ENCODE measurements at places on chromosomes 3 and 15.

- no peak for DNase-seq
Observed at GRCh38 chr3:46859001-46859710, 4.1 kb downstream of the MYL3 start.

GRCh38 chr3:8201886-8202285, 299.7 kb upstream of the LMCD1 start:
- no peak for DNase-seq

GRCh38 chr3:97009427-97010019, 195.1 kb downstream of the EPHA6 start:
- no peak for DNase-seq

DNA sequence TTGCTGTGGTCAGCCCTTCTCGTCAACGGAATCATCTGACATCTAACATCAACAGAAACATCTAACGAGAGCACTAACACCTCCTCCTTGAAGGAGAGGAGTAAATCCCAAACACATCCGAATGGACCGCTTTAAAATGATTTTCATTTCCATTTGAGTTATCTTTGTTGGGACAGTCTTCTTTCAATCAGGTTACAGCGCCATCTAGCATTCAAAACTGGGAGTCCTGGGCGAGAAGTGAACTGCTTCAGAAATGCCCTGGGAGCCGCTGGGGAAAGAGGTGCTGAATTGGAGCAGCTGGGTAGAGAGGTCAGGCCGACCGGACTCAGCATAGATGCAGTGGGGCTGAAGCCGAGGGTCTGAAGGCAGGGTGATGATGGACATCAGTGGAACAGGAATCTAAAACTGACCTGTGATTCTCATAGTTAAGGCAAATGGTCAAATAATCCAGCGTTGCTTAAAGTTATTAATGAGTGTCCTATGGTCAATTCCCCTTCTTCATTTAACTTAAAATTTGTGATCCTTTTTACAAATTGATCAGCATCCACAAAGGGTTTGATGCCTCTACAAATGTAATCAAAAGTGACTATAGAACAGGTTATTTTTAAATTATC, 170.0 kb upstream of the NDN start:
- DNase-seq = peak; percentile 74

DNA sequence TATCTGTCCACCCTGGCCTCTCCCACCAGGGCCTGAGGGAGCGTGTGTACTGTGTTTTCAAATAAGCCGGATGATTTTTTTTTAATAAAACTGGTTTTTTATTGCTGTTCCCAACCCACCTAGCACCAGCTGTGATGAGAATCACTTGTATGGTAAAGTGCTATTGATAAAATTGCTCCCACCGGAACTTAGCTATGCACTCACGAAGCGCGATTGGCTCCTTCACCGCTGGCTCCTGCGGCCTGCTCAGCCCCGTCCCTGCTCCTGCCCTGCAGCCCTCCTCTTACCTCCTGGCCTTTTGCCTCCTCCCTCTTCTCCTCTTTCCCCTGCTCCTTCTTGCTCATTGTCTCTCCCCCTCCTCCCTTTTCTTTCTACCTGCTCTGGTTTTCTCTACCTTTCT, 183.7 kb downstream of the TLE3 start:
- DNase-seq = no peak

GRCh38 chr3:13748276-13748879, 131.5 kb downstream of the WNT7A start:
- DNase-seq = no peak

- no peak for DNase-seq
Observed at GRCh38 chr15:70045045-70045444, 52.7 kb downstream of the TLE3 start.

- no peak for DNase-seq
Observed at GRCh38 chr3:119965692-119966091, 128.6 kb downstream of the GSK3B start.
